ENCODE measurements at places on chromosomes 5 and 9. TPM values are rescaled to one million over a fixed set of nuclear protein-coding genes. Genes with fewer than 3 reads are reported as not detected.
A peak's percentile ranks its signal among the peaks of the same experiment; 100 is the strongest.

DNA sequence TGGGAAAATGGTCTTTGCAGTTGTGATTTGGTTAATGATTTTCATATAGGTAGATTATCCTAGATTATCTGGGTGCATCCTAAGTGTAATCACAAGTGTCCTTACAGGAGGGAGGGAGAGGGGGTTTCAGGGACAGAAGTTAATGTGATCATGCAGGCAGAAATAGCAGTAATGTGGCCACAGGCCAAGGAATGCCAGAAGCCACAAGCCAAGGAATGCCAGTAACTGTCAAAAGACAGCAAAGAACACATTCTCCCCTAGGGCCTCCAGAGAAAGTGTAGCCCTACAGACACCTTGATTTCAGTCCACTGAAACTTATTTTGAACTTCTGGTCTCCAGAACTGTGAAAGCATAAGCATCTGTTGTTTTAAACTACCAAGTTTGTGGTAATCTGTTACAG is 2074.5 kb downstream of the MAT2B start:
- H3K36me3 ChIP-seq: no peaks in the 10 kb centered on the region
- H3K4me3 ChIP-seq: no peak overlapping the region
- DNase-seq: no peak
- no peaks in the 10 kb centered on the region for H3K27me3 ChIP-seq
- H3K27ac ChIP-seq: no peak overlapping the region

DNA sequence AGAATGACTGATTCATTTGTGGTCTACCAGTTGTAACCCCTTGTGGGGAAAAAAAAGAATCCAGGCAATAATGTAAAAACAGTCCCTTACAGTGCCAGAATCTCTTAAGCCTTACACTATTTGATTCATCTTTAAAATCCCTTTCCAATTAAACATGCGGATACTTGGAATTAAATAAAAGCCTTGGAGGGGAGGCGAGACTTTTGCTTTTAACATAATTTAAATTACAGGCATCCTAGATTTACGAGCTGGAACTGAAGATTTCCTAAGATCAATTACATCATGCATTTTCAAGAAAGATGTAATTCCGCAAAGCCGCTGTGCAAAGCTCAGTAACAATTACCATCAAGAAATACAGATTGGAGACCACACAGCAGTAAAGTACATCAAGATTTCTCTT is 370.2 kb downstream of the MTRR start:
- H3K36me3 ChIP-seq: no peaks in the 10 kb centered on the region
- H3K27me3 ChIP-seq: no peaks in the 10 kb centered on the region
- H3K4me3 ChIP-seq: no peak overlapping the region
- no peaks in the 10 kb centered on the region for H3K4me1 ChIP-seq
- H3K27ac ChIP-seq: no peak overlapping the region

DNA sequence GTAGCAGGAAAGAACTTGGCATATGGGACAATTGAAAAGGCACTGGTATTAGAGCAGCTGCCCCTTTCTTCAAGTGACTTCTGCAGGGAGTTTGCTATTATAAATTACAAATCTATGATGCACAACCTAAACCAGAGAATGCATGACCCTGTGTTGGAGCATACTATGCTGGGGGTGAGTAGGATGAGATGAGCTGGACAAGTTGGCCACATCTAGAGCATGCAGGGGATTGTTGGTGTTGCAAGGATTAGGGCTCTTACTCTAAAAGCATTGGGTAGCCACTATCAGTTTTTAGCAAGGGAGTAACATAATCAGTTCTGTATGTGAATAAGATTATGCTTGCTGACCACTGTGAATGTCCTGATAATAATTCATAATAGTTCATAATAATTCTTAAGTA is 186.7 kb downstream of the KIAA0825 start:
- H3K27ac ChIP-seq: no peak overlapping the region
- H3K4me1 ChIP-seq: no peaks in the 10 kb centered on the region
- H3K4me3 ChIP-seq: no peak overlapping the region
- no peak for DNase-seq
- no peaks in the 10 kb centered on the region for H3K27me3 ChIP-seq
- H3K36me3 ChIP-seq: no peaks in the 10 kb centered on the region

DNA sequence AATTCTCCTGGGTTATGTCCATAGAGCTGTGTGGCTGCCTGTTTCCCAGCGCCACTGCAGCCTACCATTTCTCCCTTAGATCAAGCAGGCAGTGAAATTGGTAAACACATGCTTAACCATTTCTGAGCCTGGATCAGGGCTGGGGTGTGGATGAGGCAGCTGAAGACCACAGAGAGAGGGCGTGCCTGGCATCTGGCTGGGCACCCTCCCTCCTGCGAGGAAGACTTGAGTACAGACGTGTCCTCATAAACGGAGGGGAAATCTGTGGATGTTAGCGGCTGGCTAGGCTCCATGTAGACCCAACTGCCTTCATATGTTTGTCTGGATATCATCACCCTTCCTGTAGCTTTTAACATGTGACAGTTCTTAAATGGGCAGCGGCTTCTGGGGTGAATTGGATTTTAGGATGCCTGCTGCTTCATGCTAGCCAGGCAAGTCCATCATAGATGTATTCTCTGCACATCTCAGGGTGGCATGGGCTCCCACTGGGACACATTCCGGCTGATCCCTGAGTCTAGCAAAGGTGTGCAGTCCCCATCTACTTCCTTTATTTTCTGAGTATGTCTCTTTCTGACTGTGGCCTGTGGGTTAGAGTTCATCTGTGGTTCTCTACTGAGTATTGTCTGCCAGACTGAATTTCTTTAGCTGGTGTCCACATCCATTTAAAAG is 11.0 kb downstream of the RGS3 start:
- no peak for DNase-seq
- peaks cover 32% of the 10 kb centered on the region for H3K27me3 ChIP-seq
- no peak overlapping the region for H3K4me3 ChIP-seq
- H3K36me3 ChIP-seq: no peaks in the 10 kb centered on the region
- H3K4me1 ChIP-seq: no peaks in the 10 kb centered on the region
- no peak overlapping the region for H3K27ac ChIP-seq

- H3K4me3 ChIP-seq: no peak overlapping the region
- no peak overlapping the region for H3K27ac ChIP-seq
- peaks cover 18% of the 10 kb centered on the region for H3K27me3 ChIP-seq
- peaks cover 4% of the 10 kb centered on the region for H3K4me1 ChIP-seq
- DNase-seq: no peak
Measured at GRCh38 chr9:70534061-70534460, 119.6 kb upstream of the KLF9 start.

GRCh38 chr9:106479679-106480078 is 383.3 kb upstream of the ZNF462 start:
- H3K27me3 ChIP-seq: no peaks in the 10 kb centered on the region
- no peak overlapping the region for H3K4me3 ChIP-seq
- no peaks in the 10 kb centered on the region for H3K36me3 ChIP-seq
- H3K4me1 ChIP-seq: no peaks in the 10 kb centered on the region
- no peak overlapping the region for H3K27ac ChIP-seq

DNA sequence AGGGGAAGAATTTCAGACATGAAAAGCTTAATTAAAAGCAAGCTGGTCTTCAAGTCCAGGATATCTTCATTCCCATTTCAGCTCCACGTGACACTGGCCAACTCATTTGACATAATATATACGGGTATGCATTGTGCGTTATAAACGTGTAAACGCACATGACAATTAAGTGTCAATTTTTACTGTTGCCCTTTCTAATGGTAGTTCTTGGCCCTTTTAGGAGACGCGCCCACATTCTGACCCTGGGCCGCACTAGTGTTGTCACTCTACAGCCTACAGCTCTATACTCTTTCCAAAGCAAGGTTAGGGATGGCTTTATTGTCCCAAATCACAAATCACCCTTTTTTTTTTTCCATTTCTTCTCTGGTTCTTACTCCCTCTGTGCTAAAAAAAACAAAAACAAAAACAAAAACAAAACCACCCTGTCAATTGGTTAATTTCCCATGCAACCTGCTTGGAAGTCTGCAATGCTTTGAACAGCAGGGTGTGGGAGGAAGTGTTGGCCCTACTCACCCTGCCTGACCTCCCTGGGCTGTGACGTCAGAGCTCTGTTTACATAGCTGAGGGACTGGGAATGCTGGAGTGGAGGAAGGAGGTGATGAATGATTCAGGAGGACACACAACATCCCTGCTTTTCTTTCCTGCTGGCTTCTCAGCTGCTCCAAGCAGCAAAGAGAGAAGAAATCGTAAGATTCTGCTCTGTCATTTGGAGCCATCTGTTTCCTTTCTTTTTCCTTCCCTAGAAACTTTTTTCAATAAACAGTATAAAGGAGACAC is 19.3 kb downstream of the RFK start:
- no peak overlapping the region for H3K27ac ChIP-seq
- H3K36me3 ChIP-seq: no peaks in the 10 kb centered on the region
- peak; percentile 17 for DNase-seq
- H3K27me3 ChIP-seq: no peaks in the 10 kb centered on the region

GRCh38 chr5:8644377-8644776 is 775.4 kb downstream of the MTRR start:
- DNase-seq: no peak
- H3K36me3 ChIP-seq: no peaks in the 10 kb centered on the region
- H3K27me3 ChIP-seq: no peaks in the 10 kb centered on the region
- no peak overlapping the region for H3K4me3 ChIP-seq

GRCh38 chr9:37407468-37407867 is 15.0 kb upstream of the GRHPR start:
- no peaks in the 10 kb centered on the region for H3K27me3 ChIP-seq
- H3K36me3 ChIP-seq: no peaks in the 10 kb centered on the region
- no peak overlapping the region for H3K27ac ChIP-seq
- no peak overlapping the region for H3K4me3 ChIP-seq
- peaks cover 18% of the 10 kb centered on the region for H3K4me1 ChIP-seq

DNA sequence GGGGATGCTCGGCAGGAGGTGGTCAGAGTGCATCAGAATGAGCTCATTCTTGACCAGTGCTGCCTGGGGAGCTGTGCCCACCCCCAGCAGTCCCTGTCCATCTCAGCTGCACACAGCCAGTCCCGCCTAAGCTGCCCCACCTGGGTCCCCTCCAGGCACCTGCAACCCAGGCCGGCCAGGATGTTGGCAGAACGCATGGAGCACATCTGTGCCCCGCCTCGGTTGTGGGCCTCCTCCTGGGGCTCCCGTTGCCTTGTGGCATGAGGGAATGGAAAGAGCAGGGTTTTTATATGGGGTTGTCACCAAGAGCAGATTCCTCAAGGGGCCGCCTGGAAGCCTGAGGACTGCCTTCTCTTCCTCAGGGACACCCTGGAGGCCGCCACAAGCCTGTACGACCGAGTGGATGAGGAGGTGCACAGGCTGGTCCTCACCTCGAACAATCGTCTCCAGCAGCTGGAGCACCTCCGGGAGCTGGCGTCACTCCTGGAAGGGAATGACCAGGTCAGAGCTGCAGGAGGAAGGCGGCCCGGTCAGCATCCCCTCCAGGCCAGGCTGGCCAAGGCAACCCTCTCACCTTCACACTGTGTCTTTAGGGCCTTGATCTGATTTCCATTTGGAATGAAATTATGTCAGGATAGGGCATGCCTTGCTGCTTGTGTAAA is 34.8 kb upstream of the LRRC14B start:
- peaks cover 7% of the 10 kb centered on the region for H3K4me1 ChIP-seq
- peaks cover 82% of the 10 kb centered on the region for H3K27me3 ChIP-seq
- no peak overlapping the region for H3K27ac ChIP-seq

DNA sequence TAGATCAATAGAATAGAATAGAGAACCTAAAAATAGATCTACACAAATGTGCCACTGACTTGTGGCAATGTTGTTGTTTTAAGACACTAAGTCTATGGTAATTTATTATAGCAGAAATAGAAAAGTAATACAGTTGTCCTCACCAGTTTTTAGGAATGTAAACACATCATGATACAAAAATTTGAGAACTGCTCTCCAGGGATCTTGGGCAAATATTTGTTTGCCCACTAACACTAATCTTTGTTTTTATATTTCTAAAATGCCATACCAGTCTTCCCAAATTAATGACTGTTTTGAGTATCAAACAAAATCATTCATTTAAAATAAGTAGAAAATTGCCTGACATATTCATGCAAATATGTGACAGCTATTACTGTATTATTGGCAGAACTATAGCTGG is 297.6 kb downstream of the BRINP1 start:
- H3K27me3 ChIP-seq: no peaks in the 10 kb centered on the region
- no peaks in the 10 kb centered on the region for H3K4me1 ChIP-seq
- no peak for DNase-seq
- no peak overlapping the region for H3K4me3 ChIP-seq

GRCh38 chr5:177509991-177510566 is 453 bp upstream of the DOK3 start:
- H3K36me3 ChIP-seq: peaks cover 70% of the 10 kb centered on the region
- peak overlapping the region; percentile 80 for H3K27ac ChIP-seq
- H3K4me3 ChIP-seq: no peak overlapping the region
- DNase-seq: no peak

GRCh38 chr9:106356924-106357323 is 506.0 kb upstream of the ZNF462 start:
- H3K36me3 ChIP-seq: no peaks in the 10 kb centered on the region
- no peaks in the 10 kb centered on the region for H3K4me1 ChIP-seq
- H3K27me3 ChIP-seq: no peaks in the 10 kb centered on the region
- no peak for DNase-seq
- no peak overlapping the region for H3K4me3 ChIP-seq

DNA sequence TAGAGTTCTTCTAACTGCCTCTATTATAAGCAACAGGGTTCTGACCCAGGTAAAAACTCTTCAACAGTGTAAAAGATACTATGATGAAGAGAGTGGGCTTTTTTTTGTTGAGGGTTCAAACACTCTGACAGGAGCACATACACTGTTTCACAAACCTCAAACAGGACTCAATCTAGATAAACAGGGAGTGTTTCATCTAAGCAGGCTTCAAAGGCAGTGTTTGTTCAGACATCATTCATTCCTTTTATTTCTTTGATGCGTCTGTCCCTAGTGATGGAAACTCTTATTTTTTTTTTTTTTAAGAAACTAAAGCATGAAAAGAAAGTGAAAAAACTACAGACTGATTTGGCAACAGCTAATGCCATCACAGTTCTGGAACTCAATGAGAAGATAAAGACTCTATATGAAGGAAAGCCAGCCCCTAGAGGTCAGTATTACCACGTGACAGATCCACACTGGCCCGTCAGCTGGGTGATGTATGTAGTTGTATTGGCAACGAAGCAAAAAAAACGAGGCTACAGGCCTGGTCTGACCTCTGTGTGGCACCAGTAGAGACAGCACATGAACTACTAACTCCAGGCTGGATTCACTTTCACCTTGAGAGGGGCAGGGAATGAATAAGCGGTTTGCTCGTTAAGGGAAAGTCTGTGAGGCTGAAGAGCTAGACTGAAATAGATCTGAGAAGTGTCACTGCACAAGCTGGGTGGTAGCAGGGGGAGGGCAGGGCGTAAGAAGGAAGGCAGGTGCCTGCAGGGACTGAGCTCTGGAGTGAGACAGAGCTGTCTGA is 172.2 kb downstream of the CCDC192 start:
- H3K4me3 ChIP-seq: no peak overlapping the region
- H3K27ac ChIP-seq: no peak overlapping the region
- DNase-seq: peak; percentile 16
- H3K36me3 ChIP-seq: no peaks in the 10 kb centered on the region
- no peaks in the 10 kb centered on the region for H3K27me3 ChIP-seq

GRCh38 chr5:157918811-157919742 is 60.1 kb upstream of the CLINT1 start:
- H3K4me1 ChIP-seq: no peaks in the 10 kb centered on the region
- H3K27ac ChIP-seq: no peak overlapping the region
- DNase-seq: no peak
- no peaks in the 10 kb centered on the region for H3K27me3 ChIP-seq

PTTG1 gene
- 215 TPM for total RNA-seq

C5orf34 gene
- 13.8 TPM for total RNA-seq

PJA2 gene
- total RNA-seq: 43.7 TPM

PTRH1 gene
- 21.6 TPM for total RNA-seq

SPATA9 gene
- 0.11 TPM for total RNA-seq

PCDHGA7 gene
- not detected for total RNA-seq

RNF224 gene
- not detected for total RNA-seq

ALDH1B1 gene
- total RNA-seq: 46.3 TPM

SLCO6A1 gene
- total RNA-seq: not detected

NR2F1-AS1 gene
- total RNA-seq: not detected
